Activated naive CD4-positive, alpha-beta T cell treated with anti-CD3 and anti-CD28 coated beads, Interleukin-2, amount 10 ng/mL, durations not matched to agents 5 hours and 36 hours (primary cell): ENCODE measurements at places on chromosomes 16 and 17. TPM values are rescaled to one million over a fixed set of nuclear protein-coding genes. Genes with fewer than 3 reads are reported as not detected.

Gene C17orf50
- not detected for total RNA-seq

Gene CDRT15
- total RNA-seq, result not detected

Gene CHST5
- total RNA-seq, result not detected

Gene BORCS6
- total RNA-seq, result 15.0 TPM

Gene KRTAP9-2
- not detected for total RNA-seq
